ENCODE measurements at places on chromosomes 3 and 15.

DNA sequence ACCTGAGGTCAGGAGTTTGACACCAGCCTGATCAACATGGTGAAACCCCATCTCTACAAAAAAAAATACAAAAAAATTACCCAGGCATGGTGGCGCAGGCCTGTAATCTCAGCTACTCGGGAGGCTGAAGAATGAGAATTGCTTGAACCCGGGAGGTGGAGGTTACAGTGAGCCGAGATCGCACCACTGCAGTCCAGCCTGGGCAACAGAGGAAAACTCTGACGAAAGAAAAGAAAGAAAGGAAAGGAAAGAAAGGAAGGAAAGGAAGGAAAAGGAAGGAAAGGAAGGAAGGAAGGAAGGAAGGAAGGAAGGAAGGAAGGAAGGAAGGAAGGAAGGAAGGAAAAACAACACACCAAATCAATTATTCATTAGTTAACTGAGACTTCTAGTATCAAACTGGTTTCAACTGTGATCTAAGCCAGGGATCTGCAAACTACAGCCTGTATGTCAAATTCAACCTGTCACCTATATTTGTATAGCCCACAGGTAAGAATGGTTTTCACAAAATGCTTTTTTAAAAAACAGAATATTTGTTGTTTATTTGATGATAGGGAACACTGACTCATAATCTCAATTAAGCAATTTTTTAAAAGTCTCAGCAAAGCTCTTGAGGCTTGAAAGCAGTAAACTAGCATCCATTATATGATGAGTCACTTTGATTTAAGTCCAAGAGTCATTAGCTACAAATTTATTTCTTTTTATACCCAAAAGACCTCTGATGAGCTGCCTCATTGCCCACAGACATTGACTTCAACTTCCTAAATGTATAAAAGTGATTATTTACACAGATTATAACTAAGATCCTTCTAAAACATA, 127.6 kb downstream of the TBL1XR1 start:
- no peak for DNase-seq

DNA sequence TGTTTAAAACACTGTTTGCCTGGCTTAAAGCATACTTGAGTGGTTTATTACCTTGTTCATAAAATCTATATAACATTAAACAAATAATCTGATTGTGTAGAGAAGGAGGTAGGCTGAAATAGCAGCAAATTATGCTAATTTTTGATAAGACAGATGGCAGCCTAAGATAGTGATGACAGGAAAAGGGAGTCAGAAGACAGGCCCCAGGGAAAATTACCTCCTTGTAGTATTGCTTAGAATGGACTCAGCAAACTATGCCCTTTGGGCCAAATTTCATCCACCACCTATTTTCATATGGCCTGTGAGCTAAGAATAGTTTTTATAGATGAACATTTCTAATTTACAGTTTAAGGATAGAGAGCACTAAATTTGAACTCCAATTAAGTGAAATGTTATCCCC, 37.8 kb downstream of the CHD2 start:
- no peak for DNase-seq

DNA sequence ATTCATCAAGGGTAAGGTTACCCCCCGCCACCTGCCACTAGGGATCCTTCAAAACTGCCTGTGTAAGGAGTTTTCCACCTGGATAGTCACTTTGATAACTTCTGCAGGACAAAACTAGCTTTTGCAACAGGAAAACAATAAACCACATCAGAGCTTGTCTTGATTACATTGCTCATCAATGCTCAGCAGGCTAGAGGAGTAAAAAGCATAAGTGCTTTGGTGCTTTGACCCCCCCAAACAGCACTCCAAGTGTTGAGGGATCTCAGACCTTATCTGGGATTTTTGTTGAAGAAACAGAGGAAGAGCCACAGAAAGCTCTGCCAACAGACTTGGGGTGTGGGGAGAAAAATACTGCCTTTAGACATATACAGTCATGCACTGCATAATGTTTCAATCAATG, 10.8 kb upstream of the PHLDB2 start:
- no peak for DNase-seq

DNA sequence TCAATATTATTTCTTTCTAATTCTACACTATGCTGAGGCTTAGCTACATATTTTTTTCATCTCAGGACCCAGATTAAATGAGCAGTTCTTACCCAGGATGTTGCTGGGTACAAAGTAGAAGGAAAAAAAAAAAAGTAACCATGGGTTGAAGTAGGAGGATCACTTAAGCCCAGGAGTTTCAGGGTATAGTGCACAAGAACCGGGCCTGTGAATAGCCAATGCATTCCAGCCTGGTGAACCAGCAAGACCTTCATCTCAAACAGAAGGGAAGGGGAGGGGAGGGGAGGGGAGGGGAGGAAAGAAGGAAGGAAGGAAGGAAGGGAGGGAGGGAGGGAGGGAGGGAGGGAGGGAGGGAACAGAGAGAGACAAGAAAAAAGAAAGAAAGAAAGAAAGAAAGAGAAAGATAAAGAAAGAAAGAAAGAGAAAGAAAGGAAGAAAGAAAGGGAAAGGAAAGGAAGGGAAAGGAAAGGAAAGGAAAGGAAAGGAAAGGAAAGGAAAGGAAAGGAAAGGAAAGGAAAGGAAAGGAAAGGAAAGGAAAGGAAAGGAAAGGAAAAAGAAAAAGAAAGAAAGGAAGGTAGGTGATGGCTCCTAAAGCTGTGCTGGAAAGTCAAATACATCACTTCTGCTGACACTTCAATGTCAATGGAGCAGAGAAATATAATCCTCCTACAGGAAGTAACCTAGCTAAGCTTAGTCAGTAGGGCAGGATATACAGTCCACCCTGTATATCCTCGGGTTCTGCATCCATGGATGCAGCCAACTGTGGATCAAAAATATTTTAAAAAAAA, 206.8 kb upstream of the TGFBR2 start:
- DNase-seq: no peak

DNA sequence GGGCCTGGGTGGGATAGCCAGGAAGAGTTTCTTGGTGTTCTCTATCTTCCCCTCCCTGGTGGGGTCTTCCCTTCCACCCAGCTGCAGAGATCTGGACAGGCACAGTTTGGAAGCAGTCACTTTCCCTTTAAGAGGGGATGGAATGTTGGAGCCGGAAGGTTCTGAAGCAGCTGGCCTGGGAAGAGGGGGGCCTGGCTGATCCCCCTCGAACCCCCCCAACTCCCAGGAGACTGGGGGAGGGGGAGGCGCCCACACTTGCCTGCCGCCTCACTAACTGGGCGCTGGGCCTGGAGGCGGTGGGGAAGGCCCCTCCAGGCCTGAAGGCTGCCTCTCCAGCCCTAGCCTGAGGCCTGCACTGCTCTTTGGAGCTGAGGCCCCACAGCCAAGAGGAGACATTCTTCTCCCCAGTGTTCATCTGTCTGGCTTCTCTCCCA, 1.4 kb downstream of the DVL3 start:
- DNase-seq: no peak
